HuH-7 (cell line): ENCODE measurements at places on chromosomes 6 and 20.

- no peak for DNase-seq
Observed at GRCh38 chr6:89315249-89315885, at the start of gene GABRR2. Gene GABRR2 (minus strand): TSS chr6:89315299. CDS start chr6:89315165, 134 bp downstream.

- no peak for DNase-seq
Observed at GRCh38 chr6:2274981-2275891, 29.8 kb upstream of the GMDS start.

GRCh38 chr6:136149311-136149710, 100.8 kb downstream of the MTFR2 start:
- no peak for DNase-seq

- no peak for DNase-seq
Observed at GRCh38 chr6:113731541-113731940, 125.6 kb upstream of the MARCKS start.

DNA sequence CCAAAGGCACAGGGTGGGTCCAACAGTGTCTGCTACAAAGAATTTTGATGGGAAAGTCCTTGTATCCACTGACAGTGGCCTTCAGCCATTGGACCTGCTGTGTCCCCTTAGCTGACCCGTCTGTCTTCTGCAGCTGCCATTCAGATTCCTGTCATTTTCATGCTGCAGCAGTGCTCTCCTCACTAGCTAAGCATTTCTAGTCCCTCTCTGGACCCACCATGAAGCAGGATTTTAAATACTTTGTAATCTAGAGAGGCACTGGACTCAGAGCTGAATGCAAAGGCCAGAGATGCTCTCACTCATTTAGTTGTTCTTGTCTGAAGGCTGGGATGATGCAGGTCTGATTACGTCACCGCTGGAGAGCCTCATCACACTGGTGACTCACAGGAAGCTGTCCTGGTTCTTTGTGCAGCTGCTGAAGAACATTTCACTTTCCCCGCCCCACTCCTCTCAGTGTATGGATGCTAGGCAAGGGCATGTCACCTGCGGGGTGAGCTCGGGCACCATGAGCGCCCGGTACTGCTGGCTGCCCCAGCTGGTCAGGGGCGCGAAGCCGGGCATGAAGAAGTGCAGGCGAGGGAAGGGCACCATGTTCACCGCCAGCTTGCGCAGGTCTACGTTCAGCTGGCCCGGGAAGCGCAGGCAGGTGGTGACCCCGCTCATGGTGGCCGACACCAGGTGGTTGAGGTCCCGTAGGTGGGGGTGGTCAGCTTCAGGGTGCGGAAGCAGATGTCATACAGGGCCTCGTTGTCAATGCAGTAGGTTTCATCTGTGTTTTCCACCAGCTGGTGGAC, 19.4 kb upstream of the TUBB2A start:
- no peak for DNase-seq

DNA sequence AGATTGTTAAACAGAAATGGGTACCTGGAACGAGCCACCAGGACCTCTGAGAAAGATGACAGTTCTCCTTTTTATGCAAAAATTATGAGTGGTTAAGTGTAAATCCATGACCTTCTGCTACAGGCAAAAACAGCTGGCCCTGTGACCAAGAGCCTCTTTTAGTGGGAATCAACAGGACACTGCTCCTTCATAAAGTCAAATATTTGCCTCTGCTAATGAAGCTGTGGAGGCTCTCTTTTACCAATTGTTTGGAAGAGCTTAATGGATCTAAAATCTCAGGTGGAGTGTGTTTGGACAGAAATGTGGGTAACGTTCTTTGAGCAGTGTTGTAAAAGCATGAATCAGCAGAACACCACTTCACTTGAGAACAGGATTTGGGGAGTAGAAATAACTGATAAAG, 117.5 kb upstream of the PCSK2 start:
- DNase-seq = no peak

DNA sequence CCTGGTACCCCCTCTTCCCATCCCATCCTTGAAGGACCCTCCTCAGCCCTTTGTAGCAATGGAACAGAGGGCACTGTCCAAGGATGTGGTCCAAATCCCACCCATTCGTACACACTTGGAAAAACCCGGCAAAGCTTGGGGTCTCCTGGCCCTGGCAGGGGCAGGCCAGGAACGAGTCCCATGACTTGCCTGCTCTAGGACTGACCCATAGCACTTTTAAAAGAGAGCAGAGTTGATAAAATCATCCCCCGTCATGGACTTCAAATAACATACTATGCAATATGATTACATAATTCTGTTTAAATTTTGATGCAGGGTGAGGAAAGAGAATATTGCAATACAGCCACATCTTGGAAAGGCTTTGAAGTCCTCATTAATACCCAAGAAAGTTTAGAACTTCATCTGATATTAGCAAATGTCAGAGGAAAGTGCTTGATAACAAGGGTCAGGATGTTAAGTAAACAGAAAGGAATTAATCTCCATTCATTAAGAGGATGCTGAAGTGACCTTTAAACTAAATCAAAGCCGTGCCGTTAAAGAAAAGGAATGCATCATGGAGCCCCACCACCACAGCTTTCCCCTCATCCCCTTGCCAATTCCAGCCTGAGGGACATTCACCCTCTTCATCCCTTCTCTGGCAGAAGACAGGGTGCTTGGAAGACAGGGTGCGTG, 60.7 kb upstream of the NXT1 start:
- DNase-seq = no peak

DNA sequence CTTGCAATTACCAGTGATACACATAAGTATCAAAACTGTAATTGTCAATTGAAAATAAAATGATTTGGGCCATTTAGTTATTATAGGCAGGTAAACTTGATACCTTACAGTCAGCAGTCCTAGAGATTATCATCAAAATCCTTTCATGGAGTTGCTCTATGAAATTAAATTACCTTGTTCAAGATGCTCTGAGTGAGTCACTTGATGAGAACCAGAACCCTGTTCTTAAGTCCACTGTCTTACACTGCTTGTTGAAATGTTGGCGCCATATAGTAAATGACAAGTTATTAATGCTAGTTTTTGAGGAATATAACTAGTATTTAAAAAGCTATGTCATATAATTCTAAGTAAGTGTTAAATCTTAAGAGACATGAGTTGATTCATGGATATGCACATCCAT, 37.2 kb upstream of the BAG2 start:
- no peak for DNase-seq

- DNase-seq = no peak
Observed at GRCh38 chr6:168884050-168884645, 369.5 kb downstream of the THBS2 start.

DNA sequence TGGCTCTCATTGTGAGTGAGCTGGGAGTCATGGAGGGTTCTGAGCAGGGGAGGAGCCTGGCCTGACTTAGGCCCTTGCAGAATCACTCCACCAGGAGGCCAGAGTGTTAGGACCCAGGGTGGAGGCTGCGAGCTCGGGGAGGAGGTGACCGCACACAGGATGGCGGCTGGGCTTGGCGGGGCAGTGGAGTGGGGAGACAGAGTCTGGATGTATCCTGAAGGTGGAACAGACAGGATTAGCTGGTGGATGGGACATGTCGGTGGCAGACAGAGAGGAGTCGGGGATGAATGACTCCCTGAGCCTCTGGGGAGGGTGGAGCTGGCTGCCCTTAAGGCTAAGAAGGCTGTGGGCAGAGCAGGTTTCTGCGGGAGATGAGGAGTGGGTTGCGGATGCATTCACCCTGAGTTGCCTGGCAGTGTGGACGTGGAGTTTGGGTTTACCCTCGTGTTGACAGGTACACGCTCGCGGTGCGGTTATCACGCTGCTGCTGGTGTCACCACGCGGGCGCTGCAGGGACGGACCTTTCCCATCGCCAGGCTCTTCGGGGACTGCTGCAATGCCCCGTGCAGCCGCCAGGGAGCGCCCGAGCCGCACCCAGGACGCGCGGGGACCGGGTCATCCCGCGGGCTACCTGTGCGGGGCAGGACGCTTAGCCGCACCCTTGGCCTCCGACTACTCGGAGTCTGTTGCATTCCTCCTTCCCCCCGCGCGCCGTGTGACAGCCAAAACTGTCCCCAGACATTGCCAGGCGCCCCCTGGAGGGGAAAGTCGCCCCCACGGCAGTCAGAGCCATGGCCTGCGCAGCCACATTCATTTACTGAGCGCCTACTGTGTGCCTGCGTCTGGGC, 43.0 kb upstream of the PTGIS start:
- DNase-seq = peak; percentile 94

- no peak for DNase-seq
Observed at GRCh38 chr20:62782893-62783278, 13.4 kb upstream of the MRGBP start.

DNA sequence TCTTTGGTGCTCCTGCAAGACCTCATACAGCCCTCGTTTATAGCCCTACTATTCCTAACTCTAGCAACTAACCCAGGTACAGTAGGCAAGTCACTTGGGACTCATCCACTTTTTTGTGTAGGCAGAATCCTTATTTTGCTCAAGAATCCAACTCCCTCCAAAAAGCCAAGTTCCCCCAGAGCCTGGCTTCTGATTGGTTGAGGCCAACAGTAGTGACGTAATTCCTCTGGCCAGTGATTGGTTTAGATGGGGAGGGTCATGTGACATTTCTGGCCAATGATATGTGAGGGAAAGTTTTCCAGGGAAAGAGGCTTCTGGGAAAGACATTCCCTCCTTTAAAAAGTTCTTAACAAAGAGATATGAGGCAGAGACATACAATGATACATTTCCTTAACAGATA, 32.1 kb downstream of the KIAA1755 start:
- DNase-seq = no peak
